ENCODE measurements at places on chromosomes 5 and 9.

GRCh38 chr5:130017173-130017572 lies 112.9 kb downstream of the CHSY3 start:
- DNase-seq: no peak

GRCh38 chr9:25678846-25679360 lies 659 bp upstream of the TUSC1 start:
- DNase-seq: no peak

GRCh38 chr9:31471010-31471409 lies 913.4 kb upstream of the ACO1 start:
- DNase-seq: no peak

DNA sequence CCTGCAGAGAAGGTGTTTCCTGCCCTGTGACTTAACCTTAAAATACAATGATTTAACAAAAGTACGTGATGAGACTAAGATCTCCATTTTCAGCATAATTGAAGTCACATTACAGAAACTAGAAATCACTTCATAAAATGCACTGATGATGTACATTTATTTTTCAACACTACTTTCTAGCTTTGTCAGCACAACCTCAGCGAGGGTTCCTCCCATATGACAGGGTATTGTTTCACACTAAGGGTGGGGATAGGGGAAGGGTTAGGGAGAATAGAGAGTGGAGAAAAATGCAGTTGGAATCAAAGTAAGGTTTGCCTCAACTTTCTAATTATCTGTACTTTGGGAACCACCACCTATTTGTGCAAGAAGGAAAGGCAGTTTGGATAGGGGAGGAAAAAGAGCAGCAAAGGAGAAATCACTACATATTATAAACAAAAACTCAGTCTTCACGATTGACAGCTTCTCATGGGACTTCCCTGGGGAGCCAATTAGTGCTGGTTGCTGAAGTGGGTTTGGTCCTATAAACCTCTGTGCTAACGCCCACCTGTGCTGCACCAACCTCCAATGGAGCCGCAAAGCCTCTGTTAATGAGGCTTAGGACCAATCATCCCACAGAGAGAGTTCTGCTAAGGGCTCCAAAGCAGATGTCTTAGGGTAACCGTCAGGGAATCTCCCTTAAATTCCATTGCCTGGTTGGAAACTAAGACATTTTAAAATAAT lies 369.2 kb upstream of the PDE4D start:
- DNase-seq: no peak

DNA sequence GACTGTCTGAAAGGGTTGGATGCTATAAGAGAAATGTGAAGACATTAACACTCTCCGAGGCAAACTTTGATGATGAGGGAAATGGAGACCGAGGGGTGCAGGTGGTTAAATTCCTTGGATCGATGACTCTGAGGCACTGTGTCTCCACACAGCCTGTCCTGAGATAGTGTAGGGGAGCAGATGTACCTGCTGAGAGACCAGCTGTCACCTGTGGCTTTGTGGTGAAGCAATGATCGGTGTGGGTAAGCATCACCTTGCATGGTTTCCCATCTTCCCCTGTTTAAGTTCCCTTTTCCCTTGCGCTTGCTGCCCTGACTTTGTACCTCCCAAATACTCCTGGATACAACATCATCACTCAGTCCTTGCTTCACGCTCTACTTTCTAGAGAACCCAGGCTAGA lies 9.8 kb upstream of the MIER3 start:
- DNase-seq: no peak

- no peak for DNase-seq
These were observed 105.5 kb upstream of the TNC start for GRCh38 chr9:115223471-115223870.

All from stimulated activated CD8-positive, alpha-beta memory T cell treated with anti-CD3 and anti-CD28 coated beads, Interleukin-4, amount 100 ng/mL, for 24 hours (primary cell).